ENCODE measurements at places on chromosomes 5 and 9.

DNA sequence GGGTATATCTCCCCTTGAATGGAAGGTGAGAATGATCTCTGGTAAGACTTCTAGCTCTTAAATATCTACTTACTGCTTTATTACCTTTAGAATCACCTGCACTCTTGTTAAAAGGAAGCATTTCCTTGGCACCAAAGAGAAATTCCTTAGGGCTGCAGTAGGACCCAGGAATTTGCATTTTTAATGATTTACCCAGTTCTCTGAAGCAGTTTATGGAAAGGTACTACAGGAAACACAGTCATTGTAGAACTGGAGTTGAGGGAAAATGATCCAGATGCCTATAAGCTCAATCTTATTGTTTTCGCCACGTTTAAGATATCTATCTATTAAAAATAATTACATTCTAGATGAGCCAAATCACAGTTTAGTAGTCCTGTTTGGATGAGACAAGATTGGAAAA lies 9.5 kb upstream of the C9 start:
- no peak for DNase-seq

- no peak for DNase-seq
These were observed 98.7 kb downstream of the C5orf15 start for GRCh38 chr5:133869519-133870335.

- DNase-seq, result no peak
These were observed 152.8 kb downstream of the TMEM167A start for GRCh38 chr5:82924226-82925060.

- no peak for DNase-seq
These were observed 320.9 kb downstream of the NTRK2 start for GRCh38 chr9:84990416-84990815.

GRCh38 chr9:114852050-114852594 lies 46.3 kb upstream of the TNFSF15 start:
- no peak for DNase-seq

- DNase-seq, result no peak
These were observed 73.6 kb downstream of the FBXL7 start for GRCh38 chr5:15573590-15573989.

DNA sequence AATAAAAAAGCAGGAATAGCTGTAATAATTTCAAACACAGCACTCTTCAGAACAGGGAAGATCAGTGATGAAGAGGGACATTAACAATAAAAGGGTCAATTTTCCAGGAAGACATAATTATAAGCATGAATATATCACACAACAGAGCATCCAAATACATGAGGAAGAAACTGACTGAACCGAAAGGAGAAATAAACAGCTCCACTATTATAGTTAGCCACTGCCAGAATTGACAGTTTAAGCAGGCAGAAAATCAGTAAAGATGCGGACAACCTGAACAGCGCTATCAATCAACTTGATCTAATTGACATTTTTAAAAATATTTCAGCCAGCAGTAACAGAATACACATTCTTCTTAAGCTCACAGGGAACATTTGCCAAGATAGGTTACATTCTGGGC lies 89.1 kb downstream of the MED10 start:
- no peak for DNase-seq

- DNase-seq, result no peak
These were observed 148.3 kb downstream of the RPS23 start for GRCh38 chr5:82129723-82130285.

DNA sequence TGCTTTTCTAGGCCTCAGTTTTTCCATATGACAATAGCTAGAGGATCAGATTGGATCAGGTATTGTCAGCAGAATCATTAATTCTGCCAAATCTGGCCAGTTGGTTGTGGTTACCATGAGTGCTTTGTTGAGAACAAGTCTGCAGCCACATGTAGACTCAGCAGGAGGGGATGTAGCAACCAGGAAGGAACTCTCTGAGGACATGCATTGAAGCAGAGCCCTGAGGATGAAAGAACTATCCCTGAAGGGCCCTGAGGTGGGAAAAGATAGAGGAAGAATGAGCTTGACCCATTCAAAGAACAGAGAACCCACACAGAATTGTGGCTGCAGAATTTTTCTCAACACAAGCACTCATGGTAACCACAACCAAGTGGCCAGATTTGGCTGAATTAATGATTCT lies 60.1 kb upstream of the AFAP1L1 start:
- DNase-seq, result no peak

DNA sequence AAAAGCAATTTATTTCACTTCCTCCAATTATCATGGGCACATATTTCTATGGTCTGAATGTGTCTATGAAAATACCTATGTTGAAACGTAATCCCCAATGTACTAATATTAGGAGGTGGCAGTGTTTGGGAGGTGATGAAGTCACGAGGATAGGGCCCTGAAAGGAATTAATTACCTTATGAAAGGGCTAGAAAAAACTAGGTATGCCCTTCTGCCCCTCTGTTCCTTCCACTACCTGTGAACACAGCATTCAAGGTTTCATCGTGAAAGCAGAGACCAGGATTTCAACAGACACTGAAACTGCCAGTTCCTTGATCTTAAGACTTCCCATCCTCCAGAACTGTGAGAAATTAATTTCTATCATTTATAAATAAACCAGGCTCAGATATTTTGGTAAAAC lies 1037.1 kb upstream of the C9orf72 start:
- no peak for DNase-seq

GRCh38 chr5:53089481-53089991 lies 20.0 kb downstream of the MOCS2 start:
- no peak for DNase-seq

DNA sequence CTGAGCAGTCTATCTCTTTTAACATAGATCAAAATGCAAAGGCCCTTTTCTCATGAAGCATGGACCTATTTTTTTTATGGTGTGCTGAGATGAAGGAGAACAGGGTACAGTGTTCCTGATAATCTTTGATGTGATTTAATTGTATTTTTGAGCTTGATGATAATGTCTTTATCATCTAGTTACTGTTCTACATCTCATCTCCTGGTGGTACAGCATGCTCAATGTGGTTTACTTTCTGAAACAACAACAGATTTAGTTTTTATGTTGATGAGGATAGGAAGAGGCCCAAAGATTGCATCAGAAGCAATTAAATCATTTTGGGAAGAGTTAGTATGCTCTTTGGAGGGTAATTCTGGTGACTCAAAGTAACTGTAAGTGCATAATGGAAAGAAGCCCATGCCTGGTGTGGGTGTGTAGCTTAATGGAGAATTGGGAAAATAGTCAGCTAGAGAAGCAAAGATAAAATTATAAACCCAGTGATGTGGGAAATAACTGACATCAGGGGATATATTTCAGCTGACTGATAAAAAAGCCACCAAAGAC lies 123.0 kb upstream of the KCNN2 start:
- no peak for DNase-seq

- no peak for DNase-seq
These were observed at the start of gene SLC24A2 for GRCh38 chr9:19788614-19789271. Gene SLC24A2 (minus strand): TSS chr9:19789037.

DNA sequence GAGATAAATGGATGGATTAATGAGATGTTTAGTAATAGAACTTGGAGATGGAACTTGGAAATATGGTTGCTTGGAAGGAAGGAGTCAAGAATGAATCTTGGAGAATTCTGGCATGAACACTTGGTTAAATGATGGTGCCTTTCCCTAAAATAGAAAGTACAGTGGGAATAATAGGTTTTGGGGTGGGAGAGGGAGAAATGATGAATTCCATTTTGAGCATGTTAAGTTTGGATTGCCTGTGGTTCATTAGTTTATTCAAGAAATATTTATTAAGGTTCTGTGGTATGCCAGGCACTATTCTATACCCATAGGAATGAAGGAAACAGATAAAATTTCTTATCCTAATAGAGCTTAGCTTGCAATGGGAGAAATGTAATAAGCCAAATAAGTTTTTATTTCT lies 58.4 kb downstream of the PBX3 start:
- no peak for DNase-seq

DNA sequence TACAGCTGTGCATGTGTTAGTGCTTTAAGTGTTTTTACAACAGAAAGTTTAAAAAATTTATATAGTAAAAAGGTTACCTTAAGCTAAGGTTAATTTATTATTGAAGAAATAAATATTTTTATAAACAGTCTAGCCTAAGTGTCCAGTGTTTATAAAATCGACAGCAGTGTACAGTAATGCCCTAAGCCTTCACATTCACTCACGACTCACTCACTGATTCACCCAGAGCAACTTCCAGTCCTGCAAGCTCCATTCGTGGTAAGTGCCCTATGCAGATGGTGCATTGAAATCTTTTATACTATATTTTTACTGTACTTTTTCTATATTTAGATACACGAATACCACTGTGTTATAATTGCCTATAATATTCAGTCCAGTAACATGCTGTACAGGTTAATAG lies 159.1 kb downstream of the ROR2 start:
- DNase-seq, result no peak

DNA sequence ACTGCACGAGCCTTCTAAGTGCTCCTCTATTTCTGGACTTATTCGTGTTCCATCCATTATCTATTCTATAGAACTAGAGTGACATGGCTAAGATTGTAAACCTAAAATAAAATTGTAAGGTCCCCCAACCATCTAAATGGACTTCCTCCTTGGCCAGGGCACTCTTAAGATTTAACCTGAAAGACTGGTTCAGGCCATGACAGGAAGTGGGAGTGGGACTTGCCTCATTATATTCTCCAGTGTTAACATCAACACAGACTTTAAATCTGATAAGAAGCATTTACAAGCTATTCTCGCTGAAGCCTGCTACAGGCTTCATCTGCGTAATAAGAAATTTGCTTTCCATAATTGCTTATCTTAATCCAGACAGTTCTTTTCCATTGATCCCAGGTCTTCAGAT lies 117.0 kb downstream of the SSBP2 start:
- DNase-seq, result no peak

GRCh38 chr5:100131161-100131560 lies 404.0 kb upstream of the FAM174A start:
- DNase-seq, result no peak

DNA sequence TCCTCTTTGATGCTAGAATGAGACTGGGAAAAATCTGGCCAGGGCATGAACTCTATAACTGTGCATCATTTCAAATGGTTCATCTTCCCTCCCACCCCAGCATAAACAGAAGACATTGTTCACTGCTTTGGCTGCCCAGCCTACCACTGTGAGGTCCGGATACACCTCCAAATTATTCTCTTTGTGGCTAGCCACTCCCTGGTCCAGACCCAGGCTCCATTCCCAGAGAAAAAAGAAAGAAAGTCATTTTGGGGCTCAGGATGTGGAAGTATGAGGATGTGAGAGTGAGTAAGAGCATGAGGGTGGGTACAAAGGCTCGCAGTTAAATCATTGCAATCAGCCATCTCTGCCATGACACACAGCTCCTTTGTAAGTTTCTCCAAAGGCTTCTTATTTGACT lies 559.2 kb downstream of the PSAT1 start:
- DNase-seq, result no peak

DNA sequence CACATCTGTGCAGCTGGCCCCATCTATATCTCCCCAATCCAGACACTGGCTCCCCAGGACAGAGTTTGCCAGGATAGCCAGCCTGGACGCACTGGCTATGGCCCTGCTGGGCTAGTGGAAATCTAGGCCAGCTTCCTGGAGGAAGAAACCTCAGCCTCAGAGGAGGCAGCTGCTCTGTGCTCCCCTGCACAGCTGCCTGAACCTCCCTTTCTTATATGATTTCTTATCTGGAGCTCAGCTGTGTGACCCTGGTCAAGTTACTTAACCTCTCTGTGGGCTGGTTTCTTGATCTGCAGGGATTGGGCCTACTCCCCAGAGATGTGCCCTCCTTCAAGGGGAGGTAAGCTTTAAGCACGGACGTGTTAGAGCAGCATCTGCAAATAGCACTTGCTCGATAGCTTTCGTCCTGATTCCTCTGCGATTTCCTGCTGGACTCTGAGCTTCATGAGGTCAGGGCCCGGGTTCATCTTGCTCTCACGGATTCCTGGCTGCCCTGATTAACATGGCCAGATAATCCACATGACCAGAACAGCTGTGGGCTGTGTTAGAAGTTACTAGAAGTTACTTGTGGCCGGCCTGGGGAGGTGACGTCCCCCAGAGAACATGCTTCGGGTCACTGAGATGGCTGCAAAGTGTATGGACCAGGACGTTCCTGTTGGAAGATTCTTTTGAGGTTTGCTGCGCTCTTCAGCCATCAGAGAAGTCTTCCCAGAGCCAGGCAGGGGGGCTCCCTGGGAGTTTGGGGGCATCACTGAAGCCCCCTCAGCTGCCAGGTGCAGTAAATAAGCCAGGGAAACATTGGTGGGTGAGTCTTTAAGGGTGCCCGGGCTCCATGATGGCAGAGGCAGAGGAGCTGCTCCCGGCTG lies 14.5 kb downstream of the C9orf50 start:
- DNase-seq, result no peak

DNA sequence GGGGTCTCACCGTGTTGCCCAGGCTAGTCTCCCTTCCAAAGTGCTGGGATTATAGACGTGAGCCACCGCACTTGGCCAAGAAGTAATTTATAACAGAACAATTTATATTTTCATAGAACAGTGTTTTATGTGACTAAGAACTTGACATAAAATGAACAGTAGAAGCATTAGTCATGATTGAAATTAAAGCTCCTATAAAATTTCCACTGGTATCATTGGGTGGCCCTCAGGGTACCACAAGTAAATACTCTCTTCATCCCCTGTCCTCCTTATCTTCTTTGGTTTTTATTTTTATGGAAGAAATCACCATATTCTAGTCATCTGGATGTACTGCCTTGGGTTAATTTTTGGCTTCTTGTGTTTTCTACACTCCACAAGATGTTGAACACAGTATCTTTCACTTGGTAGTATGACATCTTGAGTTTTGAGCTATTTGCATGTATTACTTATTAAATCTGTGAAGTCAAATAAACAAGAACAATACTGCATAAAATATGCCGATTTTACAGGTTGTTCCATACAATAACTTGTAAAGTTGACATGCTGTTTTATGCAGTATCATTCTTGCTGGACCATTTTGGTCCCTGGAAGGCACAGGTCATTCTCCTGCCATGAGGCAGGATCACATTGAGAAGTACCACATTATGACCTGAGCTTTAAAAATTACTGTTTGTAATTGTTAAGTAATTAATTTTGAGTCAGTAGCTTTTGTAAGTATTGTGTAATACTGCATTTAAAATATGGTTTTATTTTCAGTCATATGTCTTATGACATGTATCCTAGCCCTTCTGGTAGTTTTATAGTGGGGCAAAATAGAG lies 24.4 kb downstream of the LMNB1 start:
- no peak for DNase-seq

- no peak for DNase-seq
These were observed 654 bp downstream of the ADAMTS2 start for GRCh38 chr5:179344431-179345182.

GRCh38 chr5:118687100-118687499 lies 301.2 kb downstream of the DTWD2 start:
- no peak for DNase-seq

DNA sequence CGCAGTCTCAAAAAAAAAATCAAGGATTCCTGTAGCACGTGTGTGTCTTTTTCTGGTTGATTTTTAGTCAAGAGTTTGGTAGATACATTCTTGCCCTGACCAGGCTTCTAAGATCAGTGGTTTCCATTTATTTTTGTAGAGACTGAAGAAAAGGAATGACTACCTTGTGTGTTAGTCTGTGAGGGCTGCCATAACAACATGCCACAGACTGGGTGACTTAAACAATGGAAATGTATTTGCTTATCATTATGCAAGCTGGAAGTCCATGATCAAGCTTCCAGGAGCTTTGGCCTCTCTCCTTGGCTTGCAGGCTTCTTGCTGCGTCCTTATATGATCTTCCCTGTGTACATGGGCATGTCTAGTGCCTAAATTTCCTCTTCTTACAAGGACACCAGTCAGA lies 127.0 kb downstream of the CCDC192 start:
- no peak for DNase-seq
